ENCODE measurements at places on chromosomes 16 and 17.
A peak's percentile ranks its signal among the peaks of the same experiment; 100 is the strongest.

- DNase-seq = no peak
Observed at GRCh38 chr16:84040823-84041820, 1.5 kb downstream of the SLC38A8 start.

DNA sequence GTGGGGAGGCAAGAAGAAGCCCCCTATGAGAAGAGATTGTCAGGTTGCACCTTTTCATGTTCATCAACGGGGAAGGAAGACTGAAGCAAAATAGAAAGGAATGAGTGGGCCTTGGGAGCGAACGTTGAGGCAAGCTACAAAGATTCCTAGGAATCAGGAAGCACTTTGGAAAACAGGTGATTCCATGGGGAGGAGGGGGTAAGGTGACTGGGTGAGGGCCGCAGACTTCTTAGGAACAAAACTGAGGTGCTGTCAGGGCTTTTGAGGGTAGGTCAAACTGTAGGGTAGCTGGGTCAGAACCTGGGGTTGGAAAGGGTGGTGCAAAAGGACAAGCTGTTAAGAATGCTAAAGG is 528 bp downstream of the ITFG1 start:
- DNase-seq = no peak

DNA sequence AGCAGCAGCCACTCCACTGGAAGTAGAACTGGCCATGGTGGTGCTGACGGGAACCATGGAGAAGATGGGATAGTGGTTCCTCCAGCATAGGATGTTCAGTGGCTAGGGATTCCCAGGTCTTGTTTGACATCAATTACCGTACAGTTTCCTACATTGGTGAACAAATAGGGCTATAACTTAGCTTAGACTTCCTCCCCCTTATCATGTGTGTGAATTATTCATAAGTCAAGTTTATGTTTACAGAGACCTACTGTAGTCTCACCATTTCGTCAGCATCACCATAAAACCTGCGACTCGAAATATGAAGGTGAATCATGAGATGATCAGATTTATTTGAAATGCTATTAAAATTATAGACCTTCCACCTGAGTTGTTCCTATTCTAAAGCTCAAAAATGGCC is 1.2 kb downstream of the KRTAP2-3 start:
- DNase-seq = no peak

- no peak for DNase-seq
Observed at GRCh38 chr17:14381606-14382005, 80.7 kb downstream of the HS3ST3B1 start.

- DNase-seq = peak; percentile 13
Observed at GRCh38 chr17:45405250-45406086, 27.2 kb downstream of the ARHGAP27 start.

DNA sequence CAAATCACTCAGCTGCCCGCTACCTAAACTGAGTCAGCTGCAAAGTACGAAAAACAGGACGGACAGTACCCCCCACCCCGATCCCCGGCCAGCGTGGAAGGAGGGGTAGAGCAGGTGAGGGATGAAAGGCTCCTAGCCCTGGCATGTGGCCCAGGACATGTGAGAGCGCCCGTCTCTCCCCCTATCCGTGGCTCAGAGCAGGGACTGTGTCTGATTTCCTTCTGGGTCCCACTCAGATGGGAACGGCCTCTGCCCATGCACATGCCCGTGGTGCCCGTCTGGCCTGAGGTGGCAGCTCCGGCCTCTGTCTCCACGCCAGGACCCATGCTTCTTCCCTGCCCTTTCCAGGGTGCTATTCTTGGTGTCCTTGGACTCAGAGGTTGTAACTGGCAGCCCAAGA is 30.2 kb upstream of the RASD1 start:
- DNase-seq = no peak

- DNase-seq = no peak
Observed at GRCh38 chr17:2146132-2146871, 91.4 kb downstream of the HIC1 start.

DNA sequence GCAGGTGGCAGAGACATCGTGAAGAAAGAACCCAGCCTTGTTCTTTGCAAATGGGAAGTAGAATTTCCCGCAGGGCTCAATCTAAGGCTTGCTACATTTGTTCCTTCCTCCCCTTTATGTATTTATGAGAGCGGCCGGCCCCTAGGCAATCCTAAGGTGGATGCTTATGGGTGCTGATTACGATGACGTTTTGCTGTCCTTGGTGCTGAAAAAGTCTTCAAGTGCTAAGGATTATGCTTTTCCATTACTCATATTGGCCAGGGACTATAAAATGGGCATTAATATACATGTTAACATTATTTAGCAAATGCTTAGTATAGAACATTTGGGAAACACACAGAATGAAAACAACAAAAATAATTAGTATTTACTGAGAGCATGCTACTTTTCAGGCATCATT is 313.3 kb upstream of the XYLT1 start:
- no peak for DNase-seq

DNA sequence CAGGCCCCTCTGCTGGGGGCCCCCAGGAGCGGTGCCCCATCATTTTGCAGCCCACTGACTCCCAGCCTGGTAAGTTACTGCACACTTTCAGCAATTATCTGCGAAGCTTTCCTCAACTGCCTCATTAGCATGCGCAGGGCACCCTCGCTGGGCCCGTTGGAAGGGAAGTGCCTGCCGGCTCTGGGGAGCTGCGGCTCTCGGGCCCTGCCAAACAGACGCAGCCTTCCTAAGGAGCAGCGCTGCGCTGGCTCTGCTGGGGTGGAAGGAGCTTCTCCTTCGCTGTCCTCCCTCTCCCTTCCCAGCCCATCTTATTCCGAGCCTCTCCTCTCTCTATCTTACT is 71.0 kb downstream of the RBBP6 start:
- DNase-seq = no peak

- no peak for DNase-seq
Observed at GRCh38 chr17:76716839-76717215, 6.1 kb upstream of the MXRA7 start.

DNA sequence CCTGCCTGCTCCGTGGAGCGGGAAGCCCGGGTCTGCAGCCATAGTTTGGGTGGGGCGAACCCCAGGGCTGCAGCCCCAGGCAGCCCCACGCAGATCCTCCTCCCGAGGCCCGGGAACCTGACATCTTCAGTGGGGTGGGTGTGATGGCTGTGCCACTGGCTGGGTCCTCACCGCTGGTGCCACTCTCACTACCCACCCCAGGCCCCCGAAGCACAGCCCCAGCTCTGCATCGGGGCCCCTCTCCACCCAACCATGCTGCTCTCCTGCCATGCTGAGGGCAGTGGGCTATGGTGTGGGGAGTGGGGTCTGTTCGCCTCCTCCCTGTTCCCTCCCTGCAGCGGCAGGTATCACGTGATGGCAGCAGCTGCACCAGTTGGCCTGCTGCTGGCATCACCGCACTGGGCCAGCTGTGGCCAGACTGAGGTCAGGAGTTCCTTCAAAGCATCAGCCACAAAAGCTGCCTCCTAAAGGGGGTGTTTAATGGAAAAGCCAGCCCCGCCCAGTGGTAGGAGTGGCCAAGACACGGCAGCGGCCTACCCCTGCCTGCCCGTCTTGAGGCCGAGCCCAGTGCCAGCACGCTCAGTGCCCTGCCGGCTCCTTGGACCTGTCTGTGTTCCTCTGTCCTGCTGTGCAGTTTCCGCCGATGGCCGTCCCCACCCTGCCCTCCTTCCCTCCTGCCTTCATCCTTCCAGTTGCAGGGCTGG is 10.8 kb downstream of the KCTD5 start:
- no peak for DNase-seq

DNA sequence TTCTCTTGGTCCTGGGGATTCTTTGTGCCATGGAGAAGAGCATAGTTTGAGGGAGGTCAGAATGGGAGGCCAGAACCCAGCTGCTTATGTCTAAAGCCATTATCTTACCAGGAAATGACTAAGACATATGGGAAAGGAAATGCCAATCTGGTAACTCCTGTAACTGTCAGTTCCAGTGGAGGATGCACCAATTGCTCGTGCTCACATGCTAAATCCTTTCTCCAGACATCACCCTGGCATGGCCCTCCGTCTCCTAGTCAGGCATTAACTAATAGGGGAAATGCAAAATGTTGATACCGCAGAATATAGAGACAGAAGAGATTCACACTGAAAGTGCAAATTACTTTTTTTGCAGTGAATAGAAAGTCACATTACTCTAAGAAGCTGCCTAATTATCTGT is 255.6 kb upstream of the HSBP1 start:
- DNase-seq = no peak

DNA sequence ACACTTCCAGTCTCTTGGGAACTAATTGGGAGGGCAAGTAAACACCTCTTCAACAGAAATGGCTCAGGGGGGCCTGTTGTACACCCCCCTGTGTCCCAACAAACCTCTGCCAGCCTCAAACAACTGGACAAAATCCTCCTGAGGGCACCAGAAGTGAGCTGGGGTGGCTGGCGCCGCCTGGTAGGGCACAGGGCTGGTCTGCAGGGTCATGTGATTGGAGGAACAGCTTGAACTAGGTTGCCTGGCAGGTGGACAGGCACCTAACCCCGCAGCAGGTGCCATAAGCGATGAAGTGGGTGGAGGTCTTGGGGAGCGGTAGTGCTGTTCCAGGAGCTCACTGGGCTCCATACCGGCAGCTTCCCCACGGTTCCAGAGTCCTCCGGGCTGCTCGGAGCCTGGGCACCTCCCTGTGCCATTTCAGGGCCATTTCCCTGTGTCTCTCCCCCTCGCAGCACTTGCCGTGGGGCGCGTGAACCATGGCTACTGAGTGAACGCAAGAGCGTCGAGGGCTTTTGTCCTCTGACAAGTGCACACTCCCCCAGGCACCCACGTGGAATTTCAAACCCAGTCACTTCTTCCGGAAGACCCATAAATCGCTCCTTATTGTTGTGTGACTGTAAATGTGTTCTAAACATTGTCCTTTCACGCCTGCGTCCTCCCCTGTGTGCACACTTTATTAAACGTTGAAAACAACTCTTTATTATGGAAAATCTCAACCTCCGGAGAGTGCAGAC is 101.5 kb downstream of the SEC14L1 start:
- DNase-seq = no peak

- DNase-seq = no peak
Observed at GRCh38 chr16:58116529-58116928, 12.7 kb downstream of the CFAP20 start.

- no peak for DNase-seq
Observed at GRCh38 chr16:57377080-57377841, 5.0 kb downstream of the CX3CL1 start.

- no peak for DNase-seq
Observed at GRCh38 chr16:85503679-85504231, 109.4 kb upstream of the GSE1 start.

- DNase-seq = no peak
Observed at GRCh38 chr17:28480278-28480677, 6.8 kb downstream of the SLC13A2 start.

- DNase-seq = peak; percentile 74
Observed at GRCh38 chr16:89363621-89364393, 126.6 kb downstream of the ANKRD11 start.

GRCh38 chr16:58393138-58393504 is 850 bp downstream of the GINS3 start:
- no peak for DNase-seq

GRCh38 chr16:7705885-7706284 is 373.2 kb downstream of the RBFOX1 start:
- no peak for DNase-seq

DNA sequence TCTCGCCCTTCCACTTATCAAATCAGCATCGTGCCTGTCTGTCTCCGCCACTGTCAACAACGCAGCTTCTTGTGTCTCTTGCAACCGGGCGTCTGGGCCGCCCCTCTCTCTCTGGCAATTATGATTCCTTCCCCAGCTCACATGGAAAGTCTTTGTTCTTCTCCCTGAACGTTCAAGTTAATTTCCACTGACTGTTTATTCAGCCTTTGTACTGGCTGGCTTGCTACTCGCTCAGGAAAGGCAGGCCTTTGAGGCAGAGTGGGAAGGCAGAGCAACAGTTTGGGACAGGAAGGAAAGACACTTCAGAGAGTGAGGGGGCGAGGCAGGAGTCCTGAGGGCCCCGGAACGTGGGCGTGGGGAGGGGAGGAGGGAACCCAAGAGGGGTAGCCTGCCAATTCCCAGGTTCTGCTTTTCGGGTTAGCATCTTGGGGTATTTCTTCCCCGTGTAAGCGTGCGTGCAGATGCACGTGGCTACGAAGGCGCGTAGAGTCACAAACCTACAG is 50.8 kb downstream of the AKAP1 start:
- no peak for DNase-seq

GRCh38 chr17:47288531-47289116 is 35.0 kb downstream of the ITGB3 start:
- DNase-seq = no peak

GRCh38 chr17:18166894-18167293 is 16.7 kb upstream of the ALKBH5 start:
- DNase-seq = no peak

DNA sequence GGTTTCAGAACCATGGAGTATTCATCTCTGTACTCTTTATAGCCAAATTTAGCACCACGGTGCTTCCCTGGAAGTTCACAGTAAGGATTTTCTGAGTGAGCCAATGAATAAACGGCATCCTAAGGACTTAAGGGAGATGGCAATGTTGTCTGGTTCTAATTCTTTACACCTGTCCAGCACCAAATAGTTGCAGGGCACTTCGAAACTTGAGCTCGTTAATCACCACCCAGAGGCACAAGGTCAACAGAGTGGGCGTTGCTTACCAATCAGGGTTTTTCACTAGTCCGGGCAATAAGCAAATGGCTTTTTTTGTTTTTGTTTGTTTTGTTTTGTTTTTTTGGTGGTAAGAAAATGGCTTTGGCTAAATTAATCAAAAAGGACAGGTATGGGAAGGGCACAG is 28.2 kb upstream of the TMEM220 start:
- no peak for DNase-seq

DNA sequence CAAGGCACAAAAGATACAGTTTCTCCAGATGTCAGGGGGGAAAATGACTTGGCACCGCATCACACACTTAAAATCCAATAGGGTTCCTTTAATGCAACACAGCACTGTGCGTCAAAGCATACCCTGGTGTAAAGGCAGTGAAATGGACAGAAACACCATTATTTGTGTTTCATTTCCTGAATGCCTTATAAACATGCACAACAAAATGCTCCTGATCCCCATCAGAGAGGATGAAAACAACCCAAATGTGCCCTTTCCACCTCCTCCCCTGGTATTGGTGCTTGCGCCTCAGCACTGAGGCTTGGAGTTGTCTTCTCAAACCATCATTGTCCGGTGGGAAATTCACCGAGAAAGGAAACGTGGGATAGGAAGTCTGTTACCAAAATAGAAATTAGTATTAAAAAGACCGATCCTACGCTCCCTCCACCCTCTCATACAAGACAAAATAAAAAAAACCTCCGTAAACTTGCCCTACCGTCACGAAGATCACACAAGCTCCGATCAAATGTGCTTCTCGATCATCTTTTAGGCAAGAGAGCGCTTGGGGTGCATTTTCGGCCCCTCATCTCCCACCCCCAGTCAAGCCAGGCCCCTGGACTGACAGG is 722 bp downstream of the CDC27 start:
- DNase-seq = no peak

Measured in CD4-positive, alpha-beta T cell treated with Interleukin-6 for 4 hours (primary cell).